Activated CD4-positive, alpha-beta T cell treated with anti-CD3 and anti-CD28 coated beads, Interleukin-2, amount 10 ng/mL, durations not matched to agents 24 days and 14 days (primary cell): ENCODE measurements at places on chromosomes 7 and 10. TPM values are rescaled to one million over a fixed set of nuclear protein-coding genes. Genes with fewer than 3 reads are reported as not detected.

TAS2R4 gene
- total RNA-seq = 1.0 TPM in 2 replicates

CPN1 gene
- not detected in 2 replicates for total RNA-seq

TBRG4 gene
- 192 and 198 TPM in 2 replicates for total RNA-seq

CYP2C8 gene
- total RNA-seq = 0.12 TPM in 1 of 2 replicates, not detected in the other
